ENCODE measurements at places on chromosomes 7 and 10.

- DNase-seq, result no peak
Measured at GRCh38 chr7:7707806-7708205, 10.6 kb downstream of the RPA3 start.

GRCh38 chr7:151940048-151940811 lies 16.0 kb upstream of the GALNTL5 start:
- no peak for DNase-seq

DNA sequence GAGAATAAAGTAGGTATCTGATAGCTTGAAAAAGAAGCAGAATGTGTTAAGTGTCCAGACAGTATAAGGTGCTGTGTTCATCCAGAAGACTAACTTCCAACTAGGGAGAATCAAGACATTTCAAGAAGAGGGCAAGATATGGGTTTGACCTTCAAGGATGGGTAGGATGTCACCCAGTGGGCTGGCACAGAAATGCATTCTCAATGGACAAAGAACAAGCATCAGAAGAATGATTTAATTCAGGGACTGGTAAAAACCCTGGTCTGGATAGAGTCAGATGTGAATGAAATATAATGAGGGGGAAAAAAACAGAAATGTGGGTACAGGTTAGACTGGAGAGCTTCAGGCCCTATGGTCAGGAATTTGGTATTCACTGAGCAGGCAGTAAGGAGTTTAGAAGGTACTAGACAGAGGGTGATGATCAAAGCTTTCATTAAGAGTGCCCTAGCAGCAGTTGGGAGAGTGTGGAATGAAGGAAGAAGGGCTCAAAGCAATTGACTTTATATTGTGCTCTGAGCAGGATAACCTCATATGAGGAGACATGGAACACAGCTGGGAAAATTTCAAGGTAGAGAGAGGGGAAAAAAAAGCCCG lies 180.7 kb upstream of the ANK3 start:
- DNase-seq, result no peak

DNA sequence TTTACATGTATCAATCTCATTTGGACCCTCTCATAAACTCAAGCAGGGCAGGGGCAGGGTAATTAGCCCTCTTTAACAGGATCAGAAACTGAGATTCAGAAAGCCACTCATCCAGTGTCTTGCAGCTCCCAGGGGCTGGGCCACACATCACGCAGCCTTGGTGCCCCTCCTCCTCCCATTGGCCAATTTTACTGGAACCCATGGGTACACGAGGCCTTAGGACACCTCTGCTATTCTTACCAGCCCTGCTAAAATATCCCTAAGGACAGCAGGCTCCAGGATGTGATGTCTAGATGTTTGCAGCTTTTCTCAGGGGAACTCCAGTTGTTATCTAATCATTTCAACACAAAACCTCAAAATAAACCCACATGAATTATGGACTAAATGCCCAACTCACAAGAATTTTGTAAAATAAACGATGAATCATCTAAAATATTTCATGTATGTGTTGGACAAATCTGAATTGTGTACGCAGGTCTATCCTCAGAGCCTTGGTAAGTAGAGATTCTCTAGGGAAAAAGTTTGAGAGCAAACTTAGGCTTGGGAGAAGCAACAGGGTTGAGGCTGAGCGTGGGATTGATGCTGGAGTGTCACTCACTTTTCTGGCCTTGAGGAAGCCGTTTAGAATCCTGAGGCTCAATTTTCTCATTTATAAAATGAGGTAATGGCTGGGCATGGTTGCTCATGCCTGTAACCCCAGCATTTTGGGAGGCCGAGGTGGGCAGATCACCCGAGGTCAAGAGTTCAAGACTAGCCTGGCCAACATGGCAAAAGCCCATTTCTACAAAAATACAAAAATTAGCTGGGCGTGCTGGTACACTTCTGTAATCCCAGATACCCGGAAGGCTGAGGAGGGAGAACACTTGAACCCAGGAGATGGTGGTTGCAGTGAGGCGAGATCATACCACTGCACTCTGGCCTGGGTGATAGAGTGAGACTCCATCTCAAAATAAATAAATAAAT lies 69.7 kb upstream of the TNS3 start:
- no peak for DNase-seq

DNA sequence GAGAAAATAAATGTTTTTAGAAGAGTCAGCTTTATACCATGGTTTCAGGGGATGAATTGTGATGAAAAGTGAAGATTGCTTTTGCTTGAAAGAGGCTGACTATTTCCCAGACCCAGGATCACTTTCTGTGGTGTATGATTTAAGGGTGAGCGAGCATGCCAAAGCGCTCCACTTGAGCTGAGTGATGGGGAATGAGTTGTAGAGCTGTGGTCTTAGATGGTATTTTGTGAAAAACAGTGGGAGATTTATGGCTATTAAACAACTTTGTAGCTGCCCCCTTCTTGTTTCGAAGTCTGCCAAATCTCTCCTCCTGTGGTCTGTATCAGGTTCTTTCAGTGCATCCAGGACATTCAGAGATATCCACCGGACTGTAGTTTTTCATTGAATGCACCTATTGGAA lies 888.2 kb downstream of the LRMDA start:
- no peak for DNase-seq

GRCh38 chr10:19654576-19654975 lies 161.7 kb upstream of the PLXDC2 start:
- no peak for DNase-seq

DNA sequence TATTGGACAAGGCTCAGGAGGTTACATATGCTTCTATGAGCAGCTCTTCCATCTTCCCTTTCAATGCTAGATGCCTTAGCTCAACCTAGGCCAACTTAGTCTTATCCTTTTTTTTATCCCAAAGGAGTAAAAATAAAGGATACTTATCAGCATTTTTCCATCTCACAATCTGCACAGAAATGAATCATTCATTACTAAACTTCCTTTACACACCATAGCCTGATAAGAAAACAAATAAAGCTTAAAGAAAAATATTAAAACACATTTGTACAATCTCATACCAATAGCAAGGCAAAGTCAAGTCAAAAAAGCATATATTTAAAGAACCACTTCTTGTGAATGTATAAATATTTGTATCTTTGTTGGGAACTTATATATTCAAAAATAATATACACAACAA lies 407.4 kb downstream of the GRM8 start:
- DNase-seq, result no peak

DNA sequence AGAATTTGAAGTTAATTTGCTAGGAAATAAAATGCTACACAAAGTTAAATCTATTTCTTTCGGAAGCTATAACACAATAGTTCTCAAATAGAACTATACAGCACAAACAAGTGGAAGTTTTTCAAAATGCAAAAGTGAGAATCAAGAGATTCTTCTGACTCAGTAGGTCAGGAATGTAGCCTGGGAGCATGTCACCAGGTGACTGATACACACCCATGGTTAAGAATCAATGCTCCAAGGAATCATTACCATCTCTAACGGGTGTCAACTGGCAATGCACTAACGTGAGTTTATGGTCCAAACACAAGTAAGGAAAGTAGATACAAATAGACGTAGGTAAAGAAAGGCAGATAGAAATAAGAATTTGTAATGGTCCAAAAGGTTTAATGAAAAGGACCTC lies 170.5 kb downstream of the SRPK2 start:
- no peak for DNase-seq

DNA sequence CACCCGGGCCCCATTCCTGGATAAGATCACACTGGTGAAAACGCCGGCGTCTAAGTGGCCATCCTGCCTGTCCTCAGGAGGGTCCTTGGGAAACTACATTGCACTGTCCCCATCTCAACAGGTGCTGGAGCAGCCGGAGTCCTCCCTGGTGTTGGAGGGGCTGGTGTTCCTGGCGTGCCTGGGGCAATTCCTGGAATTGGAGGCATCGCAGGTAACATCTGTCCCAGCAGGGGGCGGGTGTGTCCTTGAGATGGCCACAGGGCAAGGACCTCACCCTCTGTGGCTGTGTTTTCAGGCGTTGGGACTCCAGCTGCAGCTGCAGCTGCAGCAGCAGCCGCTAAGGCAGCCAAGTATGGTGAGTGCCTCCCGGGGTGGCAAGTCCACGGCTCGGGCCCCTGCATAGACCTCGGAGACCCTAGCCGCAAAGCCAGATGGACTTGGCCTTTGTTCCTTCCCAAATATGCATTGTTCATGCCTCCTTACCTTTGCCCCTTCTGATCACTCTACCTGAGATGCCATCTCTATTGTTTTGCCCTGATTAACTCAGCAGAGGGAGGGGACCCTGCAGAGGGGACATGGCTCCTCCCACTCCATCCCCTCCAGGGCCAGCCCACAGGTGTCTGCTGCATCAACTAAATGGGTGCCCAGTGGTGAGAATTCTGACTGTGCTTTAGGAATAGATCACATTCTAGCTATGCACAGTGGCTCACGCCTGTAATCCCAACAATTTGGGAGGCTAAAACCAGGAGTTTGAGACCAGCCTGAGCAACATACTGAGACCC lies 23.8 kb downstream of the ELN start:
- DNase-seq, result no peak

All from ureter (tissue), 1 donor.